ENCODE measurements at places on chromosomes 2 and 18. TPM values are rescaled to one million over a fixed set of nuclear protein-coding genes. Genes with fewer than 3 reads are reported as not detected.
A peak's percentile ranks its signal among the peaks of the same experiment; 100 is the strongest.

DNA sequence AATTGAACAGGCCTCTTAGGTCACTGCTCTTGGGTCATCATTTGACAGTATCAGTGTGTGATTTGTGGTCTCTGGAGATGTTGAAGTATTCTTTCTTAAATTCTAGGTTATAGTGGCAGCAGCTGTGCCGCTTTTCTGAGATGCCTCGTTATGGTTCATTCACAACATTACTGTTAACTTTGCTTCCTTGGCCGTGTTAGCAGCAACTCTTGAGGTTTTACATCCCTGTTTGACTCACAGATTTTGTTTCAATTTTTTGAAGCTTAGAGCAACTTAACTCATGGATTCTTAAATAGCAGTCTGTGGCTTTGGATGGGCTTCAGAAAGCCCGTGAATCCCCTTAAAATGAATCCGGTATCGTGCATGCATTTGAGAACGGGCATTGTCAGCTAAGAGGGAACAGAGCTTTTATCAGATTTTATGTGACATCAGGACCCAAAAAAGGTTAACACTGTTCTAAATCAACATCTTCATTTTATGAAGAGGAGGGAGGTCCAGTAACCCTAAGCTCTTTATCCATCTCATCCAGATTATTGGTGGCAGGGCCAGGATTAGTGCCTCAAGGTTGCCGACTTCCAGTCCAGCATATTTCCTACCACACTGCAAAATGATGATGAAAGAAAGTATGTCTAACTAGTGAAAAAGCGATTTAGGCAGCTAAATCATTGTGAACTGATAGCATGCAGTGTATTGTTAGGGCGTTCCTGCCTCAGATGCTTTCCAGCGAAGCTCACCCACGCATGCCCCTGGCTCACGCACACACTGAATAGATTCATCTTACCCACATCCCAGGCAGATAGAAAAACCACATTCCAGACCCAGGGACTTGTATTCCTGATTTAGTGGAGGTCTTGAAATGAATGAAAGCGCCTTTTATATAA is 5.1 kb downstream of the TRIB2 start:
- no peaks in the 10 kb centered on the region for H3K27me3 ChIP-seq
- no peak for DNase-seq
- H3K4me3 ChIP-seq, result no peak overlapping the region
- H3K27ac ChIP-seq, result peak overlapping the region; percentile 47

- no peaks in the 10 kb centered on the region for H3K36me3 ChIP-seq
- H3K4me1 ChIP-seq, result no peaks in the 10 kb centered on the region
- H3K4me3 ChIP-seq, result no peak overlapping the region
- no peak overlapping the region for H3K27ac ChIP-seq
These were observed 9.3 kb upstream of the CCBE1 start for GRCh38 chr18:59706499-59706898.

LIPG gene
- total RNA-seq, result 63.5 TPM

DNA sequence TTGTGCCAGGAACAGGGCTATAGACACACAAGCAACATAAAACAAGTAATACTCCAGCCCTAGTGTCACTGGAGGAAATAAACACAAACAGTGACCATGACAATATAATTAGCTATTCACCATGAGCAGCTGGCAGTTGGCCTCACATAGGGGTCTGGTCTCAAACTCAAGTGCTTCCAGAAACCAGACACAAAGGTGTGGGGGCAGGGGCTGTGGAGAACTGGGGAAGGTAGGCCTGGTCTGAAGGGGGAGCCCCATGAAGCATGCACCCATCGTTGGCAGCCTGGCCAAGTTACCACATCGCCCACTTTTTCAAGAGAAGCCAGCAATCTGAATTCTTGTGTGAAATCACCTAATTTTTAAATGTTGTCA is 49.5 kb upstream of the SP3 start:
- no peak for DNase-seq
- no peak overlapping the region for H3K4me3 ChIP-seq
- no peaks in the 10 kb centered on the region for H3K27me3 ChIP-seq
- no peaks in the 10 kb centered on the region for H3K36me3 ChIP-seq

GRCh38 chr2:234331566-234331965 is 165.3 kb downstream of the ARL4C start:
- no peaks in the 10 kb centered on the region for H3K27me3 ChIP-seq
- no peaks in the 10 kb centered on the region for H3K36me3 ChIP-seq
- DNase-seq, result no peak
- no peak overlapping the region for H3K27ac ChIP-seq
- no peak overlapping the region for H3K4me3 ChIP-seq
- H3K4me1 ChIP-seq, result no peaks in the 10 kb centered on the region

DNA sequence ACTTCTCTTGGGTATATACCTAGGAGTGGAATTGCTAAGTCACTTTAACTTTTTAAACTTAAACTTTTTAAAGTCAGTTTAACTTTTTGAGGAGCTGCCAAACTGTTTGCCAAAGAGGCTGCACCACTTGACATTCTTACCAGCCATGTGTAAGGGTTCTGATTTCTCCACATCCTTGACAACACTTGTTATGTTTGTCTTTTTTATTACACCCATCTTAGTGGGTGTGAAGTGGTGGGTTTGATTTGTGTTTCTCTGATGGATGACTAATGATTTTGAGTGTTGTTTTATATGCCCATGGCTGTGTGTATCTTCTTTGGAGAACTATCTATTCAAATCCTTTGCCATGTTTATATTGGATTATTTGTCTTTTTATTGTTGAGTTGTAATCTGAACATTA is 13.6 kb downstream of the ASAP2 start:
- no peak overlapping the region for H3K27ac ChIP-seq
- no peak for DNase-seq

GRCh38 chr2:41078341-41078740 is 626.5 kb upstream of the SLC8A1 start:
- no peaks in the 10 kb centered on the region for H3K4me1 ChIP-seq
- no peak for DNase-seq
- H3K4me3 ChIP-seq, result no peak overlapping the region
- H3K27ac ChIP-seq, result no peak overlapping the region

DNA sequence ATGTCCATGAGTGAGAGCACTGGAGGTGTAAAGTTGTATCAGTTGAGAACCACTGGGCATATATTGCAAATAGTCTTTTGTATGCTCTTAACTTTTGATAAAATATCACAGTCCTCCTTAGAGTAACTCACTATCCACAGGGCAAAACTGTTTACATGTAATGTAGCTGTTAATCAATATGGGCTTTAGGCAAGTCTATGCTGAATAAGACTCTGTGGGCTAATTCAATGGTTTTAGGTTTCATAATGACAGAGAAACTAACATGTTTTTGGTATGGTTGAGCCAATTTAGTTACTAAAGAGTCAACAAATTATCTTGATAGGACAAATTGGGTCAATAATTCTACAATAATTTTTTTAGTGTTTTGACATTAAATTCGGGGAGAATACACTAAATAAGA is 1134.9 kb upstream of the FAM98A start:
- H3K27me3 ChIP-seq, result no peaks in the 10 kb centered on the region
- H3K4me1 ChIP-seq, result no peaks in the 10 kb centered on the region
- H3K36me3 ChIP-seq, result no peaks in the 10 kb centered on the region
- DNase-seq, result no peak

FZD7 gene
- total RNA-seq, result 14.2 TPM

DNA sequence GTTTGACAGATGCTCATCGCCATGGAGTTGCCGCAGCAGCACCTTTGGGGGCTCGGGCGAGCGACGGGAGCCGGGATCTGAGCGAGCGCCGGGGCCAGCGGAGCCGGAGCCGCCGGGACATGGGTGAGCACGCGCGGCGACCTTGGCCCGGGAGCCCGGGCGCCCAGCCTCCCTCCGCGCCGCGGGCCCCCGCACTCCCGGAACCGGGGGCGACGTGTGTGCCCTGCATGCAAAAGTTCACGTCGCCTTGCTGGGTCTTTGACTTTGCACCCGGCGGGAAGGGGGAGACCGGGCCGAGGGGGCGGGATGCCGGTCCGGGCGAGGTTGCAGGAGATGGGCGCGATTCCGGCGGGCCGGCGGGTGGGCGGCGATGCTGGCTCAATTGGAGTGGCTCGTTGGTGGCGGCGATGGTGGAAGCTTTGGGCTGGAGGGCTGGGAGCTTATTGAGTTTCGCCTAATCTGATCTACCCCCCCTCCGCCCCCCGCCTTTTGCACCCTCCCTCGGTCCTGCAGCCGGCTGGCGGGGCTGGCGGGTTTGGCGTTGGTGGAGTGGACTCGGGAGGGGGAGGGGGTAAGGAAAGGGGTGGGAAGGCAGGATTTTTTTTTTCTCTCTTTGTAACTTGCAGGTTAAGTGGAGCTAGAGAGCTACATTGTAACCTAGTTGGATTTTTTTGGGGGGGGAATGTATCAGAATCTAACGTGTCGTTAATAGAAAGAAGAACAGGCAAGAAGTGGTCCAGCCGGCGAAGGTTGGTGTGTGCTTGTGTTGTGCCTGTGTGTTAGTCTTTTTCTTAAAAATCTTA is at the start of gene SETBP1:
Gene SETBP1 (plus strand): TSS at position 616 of the 803 bp plus-strand sequence. CDS start 20,459 bp downstream, outside the sequence.
- H3K27me3 ChIP-seq, result no peaks in the 10 kb centered on the region
- DNase-seq, result peak; percentile 80
- peak within 1 kb of the TSS; percentile 86 for H3K27ac ChIP-seq
- H3K4me1 ChIP-seq, result no peaks in the 10 kb centered on the region

GRCh38 chr2:37775908-37776250 is 104.4 kb upstream of the CDC42EP3 start:
- H3K4me1 ChIP-seq, result no peaks in the 10 kb centered on the region
- no peaks in the 10 kb centered on the region for H3K27me3 ChIP-seq
- no peak for DNase-seq
- no peak overlapping the region for H3K4me3 ChIP-seq
- H3K27ac ChIP-seq, result no peak overlapping the region

GRCh38 chr2:196486146-196486545 is 153.4 kb upstream of the CCDC150 start:
- no peak for DNase-seq
- H3K27me3 ChIP-seq, result no peaks in the 10 kb centered on the region
- no peaks in the 10 kb centered on the region for H3K4me1 ChIP-seq
- H3K4me3 ChIP-seq, result no peak overlapping the region
- H3K36me3 ChIP-seq, result no peaks in the 10 kb centered on the region

GRCh38 chr18:28078849-28079248 is 98.1 kb downstream of the CDH2 start:
- no peak overlapping the region for H3K4me3 ChIP-seq
- H3K27ac ChIP-seq, result no peak overlapping the region
- H3K27me3 ChIP-seq, result no peaks in the 10 kb centered on the region
- no peaks in the 10 kb centered on the region for H3K36me3 ChIP-seq

GRCh38 chr18:28365411-28365831 is 188.5 kb upstream of the CDH2 start:
- H3K27me3 ChIP-seq, result no peaks in the 10 kb centered on the region
- no peak for DNase-seq
- no peak overlapping the region for H3K27ac ChIP-seq
- no peaks in the 10 kb centered on the region for H3K36me3 ChIP-seq
- no peaks in the 10 kb centered on the region for H3K4me1 ChIP-seq
- no peak overlapping the region for H3K4me3 ChIP-seq

ITGA6 gene
- 357 TPM for total RNA-seq

CCL20 gene
- total RNA-seq, result 4.0 TPM

DNA sequence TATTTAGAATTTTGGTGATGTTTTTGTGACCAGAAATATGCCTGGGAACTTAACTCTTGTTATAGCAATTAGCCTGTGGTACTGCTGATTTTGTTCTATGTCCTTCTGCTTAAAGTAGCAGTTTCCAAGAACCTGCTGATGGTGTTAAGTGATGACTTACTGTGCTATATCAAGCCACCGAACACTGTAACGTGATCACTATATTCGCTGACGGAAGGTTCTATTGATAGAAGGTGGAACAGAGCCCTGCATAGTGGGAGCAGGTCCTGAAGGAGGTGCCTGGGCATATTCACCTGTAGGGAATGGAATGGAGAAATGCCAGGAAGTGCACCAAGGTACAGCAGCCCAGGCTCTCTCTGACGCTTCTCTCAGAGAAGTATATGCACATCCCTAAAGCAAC is 76.8 kb downstream of the UXS1 start:
- H3K36me3 ChIP-seq, result peaks cover 10% of the 10 kb centered on the region
- H3K4me1 ChIP-seq, result no peaks in the 10 kb centered on the region
- H3K27me3 ChIP-seq, result no peaks in the 10 kb centered on the region
- no peak overlapping the region for H3K4me3 ChIP-seq
- DNase-seq, result no peak

DNA sequence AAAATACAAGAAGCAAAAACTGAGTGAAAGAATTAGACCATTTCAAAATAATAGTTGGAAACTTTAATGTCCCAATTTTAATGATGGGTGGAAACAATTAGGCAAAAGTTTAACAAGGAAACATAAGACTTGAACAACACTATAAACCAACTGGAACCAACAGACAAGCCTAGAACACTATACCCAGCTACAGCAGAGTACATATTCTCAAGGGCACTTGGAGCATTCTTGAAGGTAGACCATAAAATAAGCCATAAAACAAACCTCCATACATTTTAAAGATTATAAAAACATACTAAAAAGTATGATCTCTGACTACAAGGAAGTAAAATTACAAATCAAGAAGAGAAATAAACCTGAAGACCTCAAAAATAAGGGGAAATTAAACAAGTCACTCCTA is 616.7 kb downstream of the SUCLG1 start:
- H3K4me1 ChIP-seq, result no peaks in the 10 kb centered on the region
- H3K36me3 ChIP-seq, result no peaks in the 10 kb centered on the region
- no peaks in the 10 kb centered on the region for H3K27me3 ChIP-seq

FBLN7 gene
- total RNA-seq, result 1.9 TPM

DNA sequence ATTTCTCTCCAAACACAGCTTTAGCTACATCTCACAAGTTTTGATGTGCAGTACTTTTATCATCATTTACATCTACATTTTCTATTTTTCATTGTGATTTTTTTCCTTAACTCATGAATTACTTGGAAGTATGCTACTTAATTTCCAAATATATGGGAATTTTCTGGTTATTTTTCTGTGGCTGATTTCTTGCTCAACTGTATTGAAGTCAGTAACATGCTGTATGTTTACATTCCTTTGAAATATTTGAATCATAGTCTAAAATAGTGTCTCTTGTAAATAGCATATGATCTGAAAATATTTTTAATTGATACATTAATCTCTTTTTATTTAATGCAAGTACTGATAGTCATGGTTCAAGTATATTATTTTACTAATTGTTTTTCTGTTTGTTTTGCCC is 26.0 kb upstream of the GALNT5 start:
- H3K4me1 ChIP-seq, result no peaks in the 10 kb centered on the region
- no peak overlapping the region for H3K4me3 ChIP-seq
- no peaks in the 10 kb centered on the region for H3K27me3 ChIP-seq
- H3K27ac ChIP-seq, result no peak overlapping the region

- H3K27ac ChIP-seq, result no peak overlapping the region
- H3K4me3 ChIP-seq, result no peak overlapping the region
- DNase-seq, result no peak
- no peaks in the 10 kb centered on the region for H3K36me3 ChIP-seq
These were observed 10.6 kb downstream of the C18orf63 start for GRCh38 chr18:74326231-74326630.

POTEI gene
- total RNA-seq, result 0.53 TPM

- DNase-seq, result no peak
- no peaks in the 10 kb centered on the region for H3K4me1 ChIP-seq
- no peak overlapping the region for H3K27ac ChIP-seq
- no peak overlapping the region for H3K4me3 ChIP-seq
These were observed 49.7 kb upstream of the ITM2C start for GRCh38 chr2:230815088-230815487.

DNA sequence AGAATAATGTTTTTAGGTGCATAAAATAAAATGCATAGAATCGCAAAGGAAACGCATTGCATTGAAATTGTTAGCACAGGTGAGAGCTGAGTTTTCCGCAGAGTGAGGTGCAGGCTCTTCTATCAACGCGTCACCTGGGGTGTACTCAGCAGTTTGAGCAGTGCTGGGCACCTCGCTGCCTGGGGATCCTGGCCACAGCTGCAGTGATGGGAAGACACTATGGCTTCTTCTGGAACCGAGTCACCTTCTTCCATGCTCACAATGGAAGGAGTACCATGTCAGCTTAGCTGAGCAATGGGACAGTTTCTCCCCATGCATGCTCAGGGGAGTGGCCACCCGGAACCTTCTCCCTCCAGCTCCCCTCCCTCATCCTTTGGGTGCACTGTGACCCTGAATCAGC is 95.4 kb upstream of the OTOS start:
- H3K36me3 ChIP-seq, result no peaks in the 10 kb centered on the region
- no peak for DNase-seq
- no peak overlapping the region for H3K4me3 ChIP-seq
- no peaks in the 10 kb centered on the region for H3K27me3 ChIP-seq

Measured in Peyer's patch (tissue), 4 donors.